Foreskin keratinocyte (primary cell): ENCODE measurements at places on chromosomes 5 and 9. TPM values are rescaled to one million over a fixed set of nuclear protein-coding genes. Genes with fewer than 3 reads are reported as not detected.

The FOXI1 gene
- total RNA-seq = not detected in 2 replicates

The SPAAR gene
- total RNA-seq = not detected in 2 replicates

The TBC1D2 gene
- 76.8 and 85.0 TPM in 2 replicates for total RNA-seq

GRCh38 chr5:171107669-171108068, 201.4 kb upstream of the TLX3 start:
- DNase-seq = no peak

GRCh38 chr9:15529566-15530324, 19.0 kb upstream of the PSIP1 start:
- no peak for DNase-seq

- no peak for DNase-seq
These were observed 269.9 kb downstream of the FANCC start for GRCh38 chr9:95047452-95048224.

- DNase-seq = peak; percentile 81
These were observed 49.1 kb upstream of the SLIT3 start for GRCh38 chr5:169350016-169350415.

GRCh38 chr5:132073231-132074013, at the start of gene CSF2:
Gene CSF2, plus strand, starts transcription at chr5:132073789. Its CDS starts 35 bp downstream, at chr5:132073824.
- DNase-seq = peak; percentile 81

DNA sequence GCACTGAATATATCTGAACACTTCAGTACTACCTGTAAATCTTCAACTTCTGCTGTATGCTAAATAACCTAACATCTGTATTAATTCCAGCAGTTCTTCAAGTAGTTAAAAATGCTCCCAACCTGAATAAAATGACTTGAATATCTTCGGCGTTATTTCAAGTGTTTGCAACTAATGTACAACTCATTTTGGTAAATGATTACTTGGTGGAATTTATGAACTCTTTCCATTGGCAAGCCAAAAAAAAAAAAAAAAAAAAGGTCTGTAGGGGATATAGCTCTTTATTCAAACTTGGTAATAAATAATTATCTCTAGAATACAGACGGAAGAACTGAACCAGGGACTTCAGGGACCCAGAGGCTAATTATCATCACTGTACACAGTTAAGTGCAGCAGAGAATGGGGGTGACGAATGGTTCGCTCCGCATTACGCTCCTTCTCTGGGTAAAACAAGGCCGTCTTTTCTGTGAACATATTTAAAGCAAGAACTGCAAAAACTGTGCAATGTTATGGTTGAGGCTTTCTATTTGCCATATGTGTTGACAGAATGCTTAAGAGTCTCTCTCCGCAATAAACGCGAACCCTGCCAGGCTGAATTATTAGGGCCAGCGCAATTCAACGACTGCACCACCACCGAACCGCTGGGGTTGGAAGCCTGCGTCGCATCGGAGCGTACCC, 1.9 kb upstream of the ERBIN start:
- no peak for DNase-seq

DNA sequence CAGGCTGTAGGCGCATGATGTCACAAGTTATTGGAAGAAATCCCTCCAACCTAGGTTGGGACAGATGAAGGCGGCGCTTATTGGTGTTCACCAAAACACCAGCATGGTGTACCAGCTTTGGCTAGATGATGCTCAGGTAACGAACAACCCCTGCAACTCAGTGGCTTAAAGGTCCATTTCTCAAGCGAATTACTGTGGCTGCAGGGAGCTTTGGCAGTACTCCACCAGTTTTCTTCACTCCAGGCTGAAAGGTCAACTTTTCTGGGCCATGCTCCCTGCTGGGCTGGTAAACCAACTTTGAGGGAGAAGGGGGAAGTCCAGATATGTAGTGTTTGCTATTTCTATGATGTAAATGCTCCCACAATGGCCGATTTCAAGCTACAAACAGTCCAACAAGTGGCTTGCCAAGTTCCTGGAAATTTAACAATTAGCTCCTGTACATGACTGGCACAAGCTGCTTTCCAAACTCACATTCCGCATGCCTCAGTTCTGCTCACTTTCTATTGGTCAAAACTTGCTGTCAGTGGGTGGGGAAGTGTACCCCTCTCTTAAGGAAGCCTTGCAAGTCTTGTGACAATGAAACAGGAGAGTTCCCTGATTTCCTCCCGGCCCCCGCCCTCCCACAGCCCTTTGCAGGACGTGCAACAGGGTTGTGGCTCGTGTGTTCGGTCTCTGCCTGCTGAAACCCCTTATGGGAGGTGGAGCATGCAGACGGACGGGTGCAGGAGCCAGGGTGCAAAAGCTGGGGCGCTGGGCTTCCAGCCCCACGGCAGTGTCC, 588 bp upstream of the ZBED3 start:
- DNase-seq = no peak

DNA sequence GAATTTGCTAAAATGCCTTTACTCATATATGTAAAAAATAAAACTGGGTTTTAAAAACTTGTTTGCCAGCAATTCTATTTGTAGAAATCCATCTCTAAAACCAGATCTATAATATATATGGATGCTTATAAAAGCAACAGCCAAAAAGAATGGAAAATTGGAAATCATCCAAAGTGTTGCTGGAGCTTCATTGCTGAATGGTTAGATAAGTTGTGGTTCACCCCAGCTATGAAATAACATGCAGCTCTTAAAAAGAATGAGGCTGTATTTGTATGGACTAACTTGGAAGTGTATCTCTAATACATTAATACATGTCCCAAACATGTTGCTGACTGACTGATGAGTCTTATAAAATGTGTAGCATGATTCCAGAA, 76.2 kb downstream of the STK10 start:
- DNase-seq = peak; percentile 63

GRCh38 chr5:171428809-171429542, 9.5 kb downstream of the FGF18 start:
- DNase-seq = no peak

DNA sequence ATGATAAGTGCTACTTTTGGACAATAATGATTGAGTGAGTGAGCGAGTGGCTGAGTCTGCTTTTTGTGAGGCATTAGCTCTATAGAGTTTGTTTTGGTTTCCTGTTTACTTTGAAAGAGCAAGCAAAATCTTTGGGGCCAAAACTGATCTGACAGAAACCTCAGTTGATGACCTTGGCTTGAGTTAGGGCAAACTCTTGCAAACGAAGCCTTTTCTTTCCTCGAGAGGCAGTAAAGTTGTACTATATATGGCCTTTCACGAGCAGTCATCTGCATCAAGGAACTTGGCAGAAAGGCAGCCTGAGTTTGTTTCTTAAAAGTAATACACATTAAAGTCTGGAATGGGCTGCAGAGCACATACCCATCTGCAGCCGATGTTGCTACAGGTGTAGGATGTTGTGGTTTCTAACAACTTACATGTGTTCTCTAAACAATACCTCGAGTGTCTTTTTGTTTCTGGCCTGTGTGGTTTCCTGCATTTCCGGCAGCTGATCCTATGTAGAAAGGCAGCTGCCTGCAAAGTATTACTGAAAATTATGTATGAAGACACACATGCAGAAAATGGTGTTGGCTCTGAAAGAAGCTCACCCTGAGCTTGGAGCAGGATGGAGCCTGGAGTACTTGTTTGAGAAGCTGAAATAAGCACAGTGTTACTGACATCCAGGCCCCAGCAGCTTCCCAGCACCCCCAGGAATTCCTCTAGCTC, 60.8 kb downstream of the FOXD1 start:
- peak; percentile 57 for DNase-seq
